ENCODE measurements at places on chromosomes 7 and 10.
A peak's percentile ranks its signal among the peaks of the same experiment; 100 is the strongest.

GRCh38 chr7:20085086-20085485, 132.1 kb downstream of the MACC1 start:
- DNase-seq, result no peak

DNA sequence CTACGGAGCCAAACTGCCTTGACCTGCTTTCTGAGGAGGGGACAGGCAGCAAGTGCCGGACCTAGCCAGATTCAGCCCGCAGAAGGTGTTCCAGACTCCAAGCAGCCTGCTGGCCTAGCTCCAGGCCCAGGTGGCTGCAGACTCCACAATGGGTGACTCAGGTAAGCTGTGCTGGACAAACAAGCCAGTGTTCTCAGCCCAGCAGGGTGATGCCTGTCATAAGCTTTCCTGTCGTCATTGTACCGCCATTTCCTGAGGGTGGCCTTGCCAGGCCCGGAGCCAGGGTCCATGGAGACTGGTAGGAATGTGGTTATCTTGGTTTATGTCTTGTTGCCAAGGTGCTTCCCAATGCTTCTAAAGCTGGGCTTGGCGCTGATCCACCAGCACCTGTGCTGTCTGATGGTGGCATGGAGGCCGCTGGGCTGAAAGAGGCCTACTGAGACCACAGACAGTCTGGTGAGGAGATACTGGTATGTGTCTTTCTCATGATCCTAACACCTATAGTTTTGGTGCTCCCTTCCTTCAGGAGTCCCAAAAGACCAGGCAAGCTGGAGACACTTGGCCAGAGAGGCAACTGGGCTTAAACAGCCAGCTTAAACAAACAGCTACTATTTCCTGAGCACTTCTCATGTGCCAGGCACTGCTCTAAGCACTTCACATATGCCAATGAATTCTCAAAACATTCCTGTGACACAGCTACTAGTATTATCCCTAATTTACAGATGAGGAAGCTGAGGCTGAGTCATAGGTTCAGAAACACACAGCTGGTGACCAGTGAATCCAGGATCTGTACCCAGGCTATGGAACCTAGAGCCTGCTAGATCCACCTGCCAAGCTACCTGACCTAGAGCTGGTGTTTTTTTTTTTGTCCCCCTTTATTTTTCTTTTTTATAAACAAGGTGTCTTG, 42.0 kb downstream of the ZC3HC1 start:
- peak; percentile 91 for DNase-seq

GRCh38 chr7:150799741-150800580, at the start of gene TMEM176B:
Gene TMEM176B, minus strand, starts transcription at chr7:150800364. Its CDS starts 3,795 bp downstream, at chr7:150796569.
- DNase-seq, result no peak

GRCh38 chr7:93245525-93246432, 13.6 kb downstream of the VPS50 start:
- DNase-seq, result no peak

DNA sequence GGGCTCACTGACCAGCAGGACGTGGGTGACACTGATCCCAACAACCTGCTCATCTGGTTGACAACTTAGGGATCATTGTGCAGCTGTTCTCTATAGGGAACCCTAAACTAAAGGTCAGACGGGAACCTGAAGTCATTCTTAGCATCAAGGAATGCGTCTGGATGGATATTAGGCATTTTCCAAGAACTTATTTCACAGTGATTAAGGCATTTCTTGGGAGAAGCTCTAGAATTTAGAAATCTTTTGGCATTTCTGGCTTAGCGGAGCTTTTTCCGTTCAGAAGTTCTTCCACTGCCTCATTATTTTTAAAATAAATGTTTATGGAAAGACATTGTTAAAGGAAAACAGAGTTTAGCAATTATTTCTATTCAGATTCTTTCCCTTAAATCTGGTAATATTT, 303.3 kb upstream of the IGFBP3 start:
- no peak for DNase-seq

DNA sequence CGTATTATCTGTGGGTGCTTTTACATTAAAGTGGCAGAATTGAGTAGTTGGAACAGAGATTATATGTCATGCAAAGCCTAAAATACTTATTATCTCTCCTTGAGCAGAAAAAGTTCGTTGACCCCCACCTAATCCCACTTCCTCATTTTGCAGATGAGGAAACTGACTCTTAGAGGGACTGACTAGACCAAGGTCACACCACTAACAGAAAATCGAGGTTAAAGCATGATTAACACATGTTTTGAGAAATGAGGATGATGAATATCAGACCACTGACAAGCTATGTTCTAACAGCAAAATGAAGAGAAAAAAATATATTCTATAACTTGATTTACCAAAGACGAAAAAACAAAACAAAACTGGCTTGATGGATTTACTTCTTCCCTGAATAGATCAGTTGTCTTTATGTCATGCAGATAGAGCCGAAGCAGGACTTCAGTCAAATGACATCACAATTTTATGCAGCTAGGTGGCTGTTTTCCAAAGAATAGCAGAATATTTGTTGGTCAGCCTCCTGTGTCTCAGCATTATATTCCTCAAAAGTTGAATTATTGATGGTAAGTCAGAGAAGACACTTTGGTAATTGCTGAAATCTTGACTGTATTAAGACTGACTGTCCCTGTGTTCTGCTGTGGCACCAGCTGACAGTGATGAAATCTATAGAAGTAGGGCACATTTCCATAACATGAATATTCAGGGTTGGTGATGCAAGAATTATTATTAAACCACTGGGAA, 24.2 kb upstream of the SMIM30 start:
- DNase-seq, result no peak

- DNase-seq, result no peak
Measured at GRCh38 chr10:29749150-29749549, 114.4 kb upstream of the SVIL start.

DNA sequence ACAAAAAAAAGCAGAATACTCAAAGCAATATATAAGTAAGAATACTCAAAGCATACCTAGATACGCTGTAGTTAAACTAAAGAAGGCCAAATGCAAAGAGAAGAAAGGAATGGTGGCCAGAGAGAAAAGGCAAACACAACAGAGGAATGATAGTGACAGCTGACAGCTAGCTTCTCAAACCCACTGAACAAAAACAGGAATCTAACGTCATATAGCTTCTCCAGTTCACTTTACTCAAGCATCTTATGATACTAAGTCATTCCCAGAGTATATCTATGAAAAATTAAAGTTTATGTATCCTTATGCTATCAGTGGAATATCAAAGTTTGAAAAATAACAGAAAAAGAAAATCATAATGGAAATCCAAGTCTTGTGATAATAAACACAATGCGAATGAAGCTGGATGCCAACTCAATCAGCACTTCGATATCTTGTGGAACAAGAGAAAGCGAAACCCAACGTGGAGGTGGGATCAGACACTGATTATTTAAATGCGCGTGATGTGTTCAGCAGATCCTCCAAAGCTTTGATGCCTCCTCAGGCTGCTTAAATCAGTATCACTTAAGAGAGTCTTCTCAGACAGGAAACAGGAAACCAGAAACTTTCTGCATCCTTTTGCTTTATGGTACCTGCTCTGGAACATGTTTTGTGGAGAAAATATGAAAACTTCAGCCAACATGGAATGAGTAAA, 102.8 kb downstream of the PIP4K2A start:
- no peak for DNase-seq

GRCh38 chr7:5629941-5630340, 151.5 kb downstream of the RNF216 start:
- DNase-seq, result peak; percentile 7
